ENCODE measurements at places on chromosomes 13 and 19.

- no peak for DNase-seq
These were observed 85.3 kb downstream of the GADD45B start for GRCh38 chr19:2561221-2561620.

DNA sequence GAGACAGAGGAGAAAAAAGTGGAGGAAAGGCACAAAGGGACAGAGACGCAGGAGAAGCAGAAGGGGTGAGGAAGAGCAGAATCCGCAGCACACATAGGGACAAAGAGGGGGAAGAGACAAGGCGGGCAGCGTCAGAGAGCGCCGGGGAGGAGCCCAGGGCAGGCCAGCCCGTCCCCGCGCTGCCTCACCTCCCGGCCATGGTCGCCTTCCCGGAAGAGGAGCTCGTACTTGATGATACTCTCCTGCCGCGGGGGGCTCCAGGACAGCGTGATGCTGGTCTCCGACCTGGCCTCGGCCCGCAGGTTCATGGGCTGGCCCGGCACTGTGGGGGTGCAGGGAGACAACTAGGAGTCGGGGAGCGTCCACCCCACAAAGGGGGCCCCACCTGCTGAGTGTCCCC lies 100.6 kb downstream of the PTPRS start:
- DNase-seq, result no peak

DNA sequence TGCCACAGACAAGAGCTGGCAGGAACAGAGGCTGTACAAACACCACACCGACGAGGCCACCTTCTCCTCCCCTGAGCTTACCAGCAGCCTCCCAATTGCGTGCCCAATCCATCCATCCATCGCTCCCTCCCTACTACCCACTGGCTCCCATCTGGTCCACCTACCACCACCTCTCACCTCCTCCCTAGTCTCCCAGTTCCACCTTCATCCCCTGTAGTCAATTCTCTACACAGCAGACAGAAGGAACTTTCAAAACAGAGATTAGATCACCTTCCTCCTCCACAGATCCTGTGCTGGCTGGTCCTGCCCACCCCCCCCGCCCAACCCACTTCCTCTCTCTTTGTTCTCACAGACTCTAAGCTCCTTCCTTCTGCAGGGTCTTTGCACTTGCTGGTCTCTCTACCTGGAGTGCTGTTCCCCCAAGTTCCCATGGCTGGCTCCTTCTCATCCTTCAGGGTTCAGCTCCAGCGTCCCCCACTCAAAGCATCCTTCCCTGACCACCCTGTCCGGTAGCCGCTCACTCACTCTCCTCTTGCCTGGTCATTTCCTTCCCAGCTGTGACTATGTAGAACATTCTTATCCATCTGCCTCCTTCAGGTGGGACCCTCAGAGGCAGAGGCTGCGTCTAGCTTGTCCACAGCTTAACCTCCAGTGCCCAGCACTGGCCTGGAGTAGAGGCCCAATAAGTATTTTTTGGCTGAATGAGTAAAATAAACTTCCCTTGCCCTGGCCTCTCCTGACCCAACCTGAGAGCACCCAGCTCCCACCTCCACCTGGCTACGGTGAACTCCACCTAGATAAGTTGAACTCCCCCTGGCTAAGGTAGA lies 23.0 kb downstream of the PIN1 start:
- DNase-seq, result no peak

DNA sequence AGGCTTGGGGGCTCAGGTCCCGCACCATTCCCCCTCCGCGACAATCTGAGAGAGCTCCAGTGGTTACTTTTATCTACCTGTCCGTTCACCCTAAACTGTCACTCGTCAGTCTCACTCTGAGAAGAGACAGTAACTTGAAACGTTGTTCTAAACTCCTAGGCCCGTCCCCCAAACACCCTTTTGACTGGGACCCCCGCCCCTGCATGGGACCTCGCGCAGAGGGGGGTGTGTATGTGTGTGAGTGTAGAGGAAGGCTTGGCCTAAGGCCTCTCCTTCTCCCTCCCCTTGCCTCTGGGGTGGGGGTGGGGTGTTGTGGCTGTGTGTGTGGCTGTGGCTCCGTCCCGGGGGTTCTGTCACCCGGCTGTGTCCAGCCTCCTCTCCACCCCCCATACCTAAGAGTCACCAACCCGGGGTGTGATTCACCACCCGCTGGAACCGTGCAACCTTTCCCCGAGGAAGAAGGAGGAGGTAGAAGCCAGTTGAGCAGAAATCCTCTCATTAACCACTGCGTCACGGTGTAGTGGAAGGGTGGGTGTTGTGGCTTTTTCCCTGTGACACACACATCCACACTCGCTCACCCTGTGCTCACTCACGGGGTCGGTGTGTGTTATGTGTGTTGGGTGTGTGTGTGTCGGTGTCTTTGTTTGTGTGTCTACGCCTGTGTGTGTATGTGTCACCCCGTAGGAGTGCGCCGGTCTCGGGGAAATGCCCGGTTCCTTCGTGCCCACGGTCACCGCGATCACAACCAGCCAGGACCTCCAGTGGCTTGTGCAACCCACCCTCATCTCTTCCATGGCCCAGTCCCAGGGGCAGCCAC lies 2.4 kb downstream of the FOSB start:
- DNase-seq, result no peak

DNA sequence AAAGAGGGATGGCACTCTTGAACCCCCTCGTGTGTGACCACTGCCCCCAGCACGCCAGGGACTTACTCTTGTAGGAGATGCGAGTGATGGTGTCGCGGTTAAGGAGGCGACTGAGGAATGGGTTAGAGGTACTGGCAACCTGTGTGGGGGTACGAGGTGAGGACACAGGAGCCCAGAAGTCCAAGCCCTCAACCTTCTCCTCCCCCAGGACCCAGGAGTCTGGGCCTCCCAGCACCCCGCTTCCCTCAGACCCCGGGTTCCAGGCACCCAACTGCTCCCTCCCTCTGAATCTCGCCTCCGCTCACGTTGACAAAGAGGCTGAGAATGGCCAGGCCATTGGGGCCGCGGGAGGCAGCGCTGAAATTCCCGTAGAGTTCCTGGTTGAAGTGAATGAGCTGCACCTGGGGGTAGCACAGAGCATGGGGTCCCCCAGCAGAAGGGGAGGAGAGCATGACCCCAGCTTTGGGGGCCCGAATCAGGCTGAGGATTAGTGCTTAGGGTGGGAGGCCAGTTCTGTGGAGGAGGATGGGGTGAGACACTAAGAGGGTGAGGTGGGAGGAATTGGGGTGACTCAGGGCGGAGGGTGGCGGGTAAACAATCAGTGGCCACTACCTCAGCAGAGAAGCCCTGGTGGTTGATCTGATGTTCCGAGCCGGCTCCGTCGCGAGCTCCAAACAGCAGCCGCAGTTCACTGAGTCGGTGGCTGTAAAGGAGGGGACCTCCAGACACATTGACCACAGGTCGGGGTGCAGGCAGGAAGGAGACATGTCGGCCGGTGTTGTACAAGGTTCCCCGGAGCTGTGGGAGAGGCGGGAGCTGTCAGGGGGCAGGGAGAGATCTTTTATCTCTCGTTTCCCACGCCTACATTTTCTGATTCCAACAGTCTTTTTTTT lies 2.5 kb upstream of the DBP start:
- no peak for DNase-seq

DNA sequence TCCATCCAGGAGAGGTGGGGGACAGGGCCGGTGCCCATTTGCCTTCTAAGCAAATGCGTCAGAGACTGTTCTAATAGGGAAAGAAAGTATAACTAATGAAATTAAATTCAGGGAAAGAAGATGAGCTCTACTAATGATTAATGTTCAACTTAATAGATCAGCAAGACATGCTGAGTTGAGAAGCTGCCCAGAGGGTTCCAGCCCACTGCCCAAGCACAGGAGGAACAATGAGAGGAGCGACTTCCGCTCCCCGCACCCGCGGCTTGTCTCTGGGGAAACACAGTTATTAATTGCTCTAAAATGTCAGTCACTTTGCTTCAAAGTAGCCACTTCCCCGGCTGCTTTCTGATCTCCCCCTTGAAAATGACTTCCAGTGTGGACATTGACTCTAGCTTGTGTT lies 331.3 kb downstream of the UQCRFS1 start:
- no peak for DNase-seq

- no peak for DNase-seq
These were observed 1351.8 kb upstream of the PCDH20 start for GRCh38 chr13:62767473-62767872.
